ENCODE measurements at places on chromosomes 12 and 14.

DNA sequence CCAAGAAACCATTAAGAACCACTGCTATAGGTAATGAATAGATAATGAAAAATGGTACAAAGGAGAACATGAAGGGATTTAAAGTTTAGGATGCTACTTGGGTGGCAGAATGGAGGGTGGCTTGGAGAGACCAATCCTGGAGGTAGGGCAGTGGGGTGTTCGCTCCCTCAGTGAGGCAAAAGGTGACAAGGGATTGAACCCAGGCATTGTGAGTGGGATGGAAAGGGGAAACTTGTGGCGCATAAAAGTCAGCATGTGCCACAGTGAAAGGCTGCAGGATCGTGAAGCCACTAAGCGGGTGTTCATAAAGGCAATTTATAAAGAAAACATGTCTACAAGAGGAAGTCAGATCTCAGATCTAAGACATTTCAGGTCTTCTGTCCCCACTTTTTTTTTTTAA is 76.7 kb upstream of the SLC38A2 start:
- no peak for DNase-seq

- no peak for DNase-seq
Observed at GRCh38 chr14:96739200-96739910, 57.8 kb upstream of the VRK1 start.

DNA sequence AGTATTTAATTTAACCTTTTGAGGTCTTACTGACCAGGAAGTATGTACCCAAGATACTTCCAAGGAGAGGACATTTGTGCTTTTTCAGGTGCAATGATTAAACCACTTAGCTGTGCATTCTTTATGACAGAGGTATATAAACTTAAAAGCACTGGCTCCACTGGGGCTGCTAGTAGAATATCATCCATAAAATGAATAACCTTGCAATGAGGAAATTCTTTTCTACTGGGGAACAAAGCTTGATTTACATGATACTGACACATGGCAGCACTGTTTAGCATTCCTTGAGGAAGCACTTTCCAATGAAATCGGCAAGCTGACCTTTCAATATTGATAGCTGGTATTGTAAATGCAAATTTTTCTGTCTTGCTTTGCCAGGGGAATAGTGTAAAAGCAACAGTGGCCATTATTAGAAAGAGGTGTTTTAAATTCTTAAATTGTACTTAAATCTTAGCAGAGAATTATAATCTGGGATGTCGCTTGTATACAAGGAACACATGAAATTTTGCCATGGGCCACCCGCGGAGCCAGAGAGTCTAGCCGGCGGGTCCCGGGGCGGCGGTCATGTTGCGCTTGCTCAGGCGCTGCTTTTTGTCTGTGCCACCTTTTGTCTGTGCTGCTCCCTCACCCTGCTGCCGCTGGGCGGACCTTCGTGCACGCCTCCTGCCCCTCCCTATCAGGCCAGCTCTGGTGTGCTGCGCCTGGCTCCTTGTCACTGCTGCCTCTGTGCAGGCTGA is 20.9 kb upstream of the BLTP3B start:
- DNase-seq, result peak; percentile 87

DNA sequence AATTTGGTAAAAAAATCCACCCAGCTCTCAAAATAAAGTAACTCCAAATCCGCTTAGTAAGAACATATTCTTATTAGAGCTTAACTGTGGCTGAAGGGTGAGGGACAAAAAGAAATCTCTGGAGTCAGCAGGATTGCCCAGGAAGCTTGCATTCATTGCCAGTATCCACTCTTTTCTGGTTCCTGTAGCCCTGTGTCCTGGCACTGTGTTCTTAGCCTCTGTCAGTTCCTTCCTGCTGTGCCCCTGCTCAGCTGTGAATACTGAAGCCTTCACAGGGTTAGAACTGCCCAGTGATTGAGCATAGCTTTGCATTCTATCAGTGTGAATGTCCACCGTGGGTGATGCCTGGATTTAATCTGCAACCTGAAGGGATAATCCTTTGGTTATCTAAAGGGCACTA is 266.9 kb upstream of the PELI2 start:
- DNase-seq, result no peak

DNA sequence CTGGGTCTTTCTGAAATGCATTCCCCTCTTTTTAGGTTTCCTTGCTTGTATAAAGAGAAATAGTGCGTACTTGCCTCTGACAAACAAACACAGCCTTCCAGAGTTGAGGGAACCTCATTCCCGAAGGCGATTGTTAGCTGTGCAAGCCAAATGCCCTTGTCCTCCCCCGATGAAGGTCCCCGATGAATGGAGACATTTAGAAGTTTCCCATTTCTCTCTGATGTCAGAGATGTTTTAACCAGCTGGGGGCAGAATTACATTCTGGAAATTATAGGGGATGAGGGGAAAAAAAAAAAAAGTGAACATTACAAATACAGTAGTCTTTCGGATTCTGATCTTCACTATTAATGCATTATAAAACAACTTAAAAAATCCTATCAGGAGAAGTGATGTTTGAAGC is 366.8 kb downstream of the VRK1 start:
- no peak for DNase-seq

- no peak for DNase-seq
Observed at GRCh38 chr14:84234281-84234680, 1295.7 kb upstream of the FLRT2 start.

DNA sequence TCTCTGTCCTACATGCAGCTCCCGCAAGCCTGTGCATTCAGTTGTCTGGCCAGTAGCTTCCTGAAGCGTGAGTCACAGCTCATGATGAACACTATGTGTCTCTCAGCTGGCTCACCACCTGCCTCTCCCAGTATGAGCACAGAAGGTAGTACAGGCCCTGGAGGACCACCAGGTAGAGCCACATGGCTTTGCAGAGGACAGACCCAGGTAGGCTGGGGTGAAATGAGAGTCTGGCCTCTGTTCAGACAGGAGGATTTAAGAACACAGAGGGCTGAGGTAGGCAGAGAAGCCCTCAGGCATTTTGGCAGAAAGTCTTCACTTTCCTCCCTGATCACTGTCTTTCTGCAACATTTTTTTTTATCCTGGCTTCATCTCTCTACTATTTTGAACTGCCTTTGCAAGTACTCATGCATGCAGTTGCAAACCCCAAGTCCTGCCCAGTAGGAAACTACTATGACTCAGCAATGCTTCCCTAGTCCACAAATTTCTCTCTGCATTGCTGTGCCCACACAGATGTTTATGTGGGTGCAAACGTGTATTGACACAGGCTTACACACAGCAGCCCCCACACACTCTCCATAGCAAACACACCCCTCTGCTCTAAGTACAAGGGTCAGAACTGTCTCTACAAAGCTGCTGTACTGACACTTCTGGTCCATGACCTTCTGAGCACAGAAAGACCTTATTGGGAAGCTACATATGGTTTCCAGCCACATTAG is 7.2 kb upstream of the SDR9C7 start:
- DNase-seq, result no peak

GRCh38 chr14:64971491-64971942 is 619 bp downstream of the RAB15 start:
- DNase-seq, result no peak

- DNase-seq, result no peak
Observed at GRCh38 chr12:47190905-47191304, 111.1 kb upstream of the AMIGO2 start.

GRCh38 chr12:868722-869121 is 80.8 kb downstream of the RAD52 start:
- no peak for DNase-seq

All from sigmoid colon (tissue), 7 donors.